ENCODE measurements at places on chromosomes 2 and 18.

GRCh38 chr2:196399722-196400691 is 228.6 kb upstream of the STK17B start:
- no peak for DNase-seq

GRCh38 chr2:168210216-168210894 is 37.0 kb downstream of the STK39 start:
- no peak for DNase-seq

DNA sequence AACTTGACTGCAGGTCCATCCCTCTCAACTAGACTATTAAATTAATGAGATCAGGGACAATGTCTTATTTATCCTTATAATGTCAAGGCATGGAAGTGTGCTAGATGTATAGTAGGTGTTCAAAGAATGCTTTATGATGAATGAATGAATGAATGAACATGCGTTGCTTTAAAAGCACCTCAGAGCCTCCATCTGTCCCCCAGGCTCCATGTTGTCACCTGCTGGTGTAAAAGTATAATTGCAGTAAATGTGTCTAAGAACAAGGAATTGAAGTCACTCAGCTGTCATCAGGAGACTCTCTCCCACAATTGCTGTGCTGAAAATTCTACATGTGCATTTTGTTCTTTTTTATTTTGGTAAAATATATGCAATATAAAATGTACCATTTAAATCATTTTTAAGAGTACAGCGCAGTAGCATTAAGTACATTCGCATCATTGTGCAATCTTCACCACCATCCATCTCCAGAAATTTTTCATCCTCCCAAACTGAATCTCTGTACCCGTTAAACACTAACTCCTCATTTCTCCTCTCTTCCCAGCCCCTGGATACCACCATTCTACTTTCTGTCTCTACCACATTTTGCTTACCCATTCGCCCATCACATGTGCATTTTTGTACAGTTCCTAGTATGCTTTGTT is 52.6 kb downstream of the GNAL start:
- DNase-seq = no peak

DNA sequence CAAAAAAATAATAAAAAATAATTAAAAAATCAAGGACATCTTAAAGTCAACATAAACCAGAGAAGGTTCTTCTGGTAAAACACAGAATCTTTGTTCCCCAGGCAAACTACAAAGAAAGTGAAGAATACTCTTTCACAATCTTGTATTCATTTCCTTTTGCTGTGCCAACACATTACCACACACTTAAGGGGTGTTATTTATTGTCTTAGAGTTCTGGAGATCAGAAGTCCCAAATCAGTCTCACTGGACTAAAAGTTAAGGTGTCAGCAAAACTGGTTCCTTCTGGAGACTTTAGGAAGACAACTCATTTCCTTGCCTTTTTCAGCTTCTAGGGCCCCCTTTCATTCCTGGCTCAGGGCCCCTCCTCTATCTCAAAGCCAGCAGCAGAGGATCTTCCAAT is 12.2 kb upstream of the CAB39 start:
- DNase-seq = no peak

- DNase-seq = no peak
These were observed 83.2 kb upstream of the DTNB start for GRCh38 chr2:25756536-25756935.

DNA sequence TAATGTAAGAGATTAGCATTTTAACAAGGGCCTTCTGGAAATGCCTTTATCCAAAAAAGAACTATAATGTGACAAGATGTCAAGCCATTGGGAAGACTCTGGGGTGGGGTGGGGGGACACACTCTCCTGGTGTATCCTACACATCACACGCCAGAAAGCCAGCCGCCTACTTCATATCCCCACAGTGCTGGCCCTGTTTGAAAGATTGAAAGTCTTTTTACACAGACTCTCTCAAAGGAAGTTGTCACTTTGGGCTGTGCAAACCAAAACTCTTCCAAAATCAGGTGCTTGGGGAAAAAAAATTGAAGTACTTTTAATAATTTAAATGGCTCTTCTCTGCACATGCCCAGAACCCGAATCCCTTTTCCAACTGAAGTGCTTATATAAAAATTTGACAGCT is 666.7 kb downstream of the BCL11A start:
- no peak for DNase-seq

- DNase-seq = no peak
These were observed 53.4 kb downstream of the CD28 start for GRCh38 chr2:203759690-203760365.

DNA sequence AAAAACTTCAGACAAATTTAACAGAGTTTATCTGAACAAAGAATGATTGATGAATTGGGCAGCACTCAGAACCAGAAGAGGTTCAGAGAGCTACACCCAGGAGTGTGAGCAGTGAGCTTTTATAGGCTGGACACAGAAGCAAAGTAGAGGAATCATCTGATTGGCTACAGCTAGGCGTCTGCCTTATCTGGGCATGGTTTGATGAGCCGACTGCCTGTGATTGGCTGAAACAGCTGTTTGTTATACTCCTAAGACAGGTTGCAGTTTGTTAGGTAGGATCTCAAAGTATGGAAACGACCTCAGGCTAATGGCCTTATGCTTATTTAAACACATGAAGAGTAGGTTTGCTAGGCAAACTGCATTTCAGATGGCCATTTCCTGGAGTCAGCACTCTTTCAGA is 188.9 kb downstream of the MYO1B start:
- DNase-seq = no peak

GRCh38 chr2:142865924-142866323 is 11.5 kb upstream of the KYNU start:
- no peak for DNase-seq

Measured in sciatic nerve (tissue), 2 donors.